ENCODE measurements at places on chromosomes 1 and 21. TPM values are rescaled to one million over a fixed set of nuclear protein-coding genes. Genes with fewer than 3 reads are reported as not detected.

DNA sequence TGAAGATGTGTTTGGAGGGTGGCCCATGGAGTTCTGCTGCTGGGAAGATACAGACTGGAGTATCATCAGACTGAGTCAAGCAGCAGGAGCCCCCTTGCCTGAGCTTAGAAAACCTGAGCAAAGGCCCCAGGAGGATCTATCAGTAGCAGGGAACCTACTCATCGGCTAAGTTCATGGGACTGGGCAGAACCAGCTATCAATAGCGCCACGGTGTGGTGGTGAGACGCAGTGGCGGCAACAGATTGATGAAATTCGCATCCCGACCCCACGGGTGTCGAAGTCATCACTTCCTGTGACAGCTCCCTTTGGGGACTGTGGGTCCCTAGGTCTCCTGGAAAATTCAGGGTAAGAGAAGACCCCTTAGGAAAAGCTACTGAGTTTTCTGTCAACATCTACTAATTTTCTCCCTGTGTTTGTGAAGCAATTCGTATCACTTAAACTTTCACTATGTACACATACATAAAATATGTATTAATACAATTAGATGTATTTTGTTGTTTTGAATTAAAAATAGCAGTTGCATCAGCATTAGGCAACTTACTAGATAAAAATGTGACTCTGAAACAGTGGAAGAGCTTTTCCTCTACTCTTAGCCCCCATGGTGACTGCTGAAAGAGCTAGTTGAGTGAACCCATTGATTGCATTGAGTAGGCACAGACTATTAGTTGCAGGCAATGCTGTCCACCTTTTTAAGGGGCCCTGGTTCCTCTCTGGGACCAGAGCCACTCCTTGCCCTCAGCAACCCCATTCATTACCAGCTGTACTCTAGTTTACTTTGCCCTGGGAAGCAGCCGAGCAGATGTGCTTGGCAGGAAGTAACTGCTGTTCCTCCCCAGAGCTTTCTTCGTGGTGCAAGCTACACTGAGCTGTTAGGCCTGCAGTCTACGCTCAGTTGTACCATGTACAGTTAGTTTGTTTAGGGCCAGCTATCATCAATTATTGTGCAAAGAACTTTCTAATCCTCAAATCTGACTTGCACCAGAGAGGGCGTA, 7.3 kb upstream of the CACNA1S start:
- no peaks in the 10 kb centered on the region for H3K36me3 ChIP-seq
- peak; percentile 26 for DNase-seq
- H3K27me3 ChIP-seq = no peaks in the 10 kb centered on the region
- no peak overlapping the region for H3K4me3 ChIP-seq

DNA sequence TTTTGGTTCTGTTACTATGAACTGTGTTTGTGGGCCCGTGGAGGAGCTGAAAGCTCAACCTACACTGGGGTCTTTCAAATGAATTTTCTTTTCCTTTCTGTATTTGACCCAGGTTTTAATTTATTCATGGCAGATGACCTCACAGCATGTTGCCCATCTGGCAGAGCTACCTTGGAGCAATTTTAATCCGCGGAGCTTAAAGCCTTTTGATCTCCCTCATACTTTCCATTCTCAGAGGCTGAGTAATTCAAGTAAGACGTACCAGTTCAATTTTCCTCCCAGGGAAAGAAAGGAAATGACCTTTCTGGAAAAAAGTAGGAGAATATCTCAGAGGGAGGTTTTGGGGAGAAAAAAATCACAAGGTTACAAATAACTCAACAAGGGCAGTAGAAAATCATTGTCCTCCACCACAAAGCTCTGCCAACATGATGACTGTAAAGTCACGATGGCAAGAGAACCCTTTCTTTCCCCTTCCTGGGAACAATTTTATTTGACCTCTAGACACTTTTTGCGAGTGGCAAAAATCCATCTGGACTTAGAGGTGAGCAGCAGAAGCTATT, 21.6 kb upstream of the PCP4 start:
- H3K27me3 ChIP-seq = no peaks in the 10 kb centered on the region
- no peak for DNase-seq
- H3K4me1 ChIP-seq = peaks cover 2% of the 10 kb centered on the region
- H3K27ac ChIP-seq = no peak overlapping the region

DNA sequence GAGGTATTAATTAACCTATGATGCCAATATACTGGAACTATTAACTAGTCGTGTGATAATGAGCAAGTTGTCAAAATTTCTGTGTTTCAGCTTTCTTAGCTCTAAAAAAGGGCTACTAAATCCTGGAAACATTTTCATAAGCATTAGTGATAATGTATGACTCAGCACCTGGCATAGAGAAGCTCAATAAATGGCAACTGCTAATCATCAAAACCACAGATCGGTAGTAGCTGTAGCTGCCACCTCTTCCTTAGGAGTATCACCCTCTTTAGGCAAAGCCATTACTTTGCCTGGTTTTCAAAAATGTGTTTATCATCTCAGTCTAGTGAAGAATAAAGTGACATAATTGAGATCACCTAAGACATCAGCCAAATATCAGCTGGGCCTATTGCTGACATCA, 75.5 kb downstream of the TPR start:
- H3K36me3 ChIP-seq = no peaks in the 10 kb centered on the region
- no peaks in the 10 kb centered on the region for H3K27me3 ChIP-seq
- DNase-seq = no peak
- no peak overlapping the region for H3K4me3 ChIP-seq
- H3K27ac ChIP-seq = no peak overlapping the region

DNA sequence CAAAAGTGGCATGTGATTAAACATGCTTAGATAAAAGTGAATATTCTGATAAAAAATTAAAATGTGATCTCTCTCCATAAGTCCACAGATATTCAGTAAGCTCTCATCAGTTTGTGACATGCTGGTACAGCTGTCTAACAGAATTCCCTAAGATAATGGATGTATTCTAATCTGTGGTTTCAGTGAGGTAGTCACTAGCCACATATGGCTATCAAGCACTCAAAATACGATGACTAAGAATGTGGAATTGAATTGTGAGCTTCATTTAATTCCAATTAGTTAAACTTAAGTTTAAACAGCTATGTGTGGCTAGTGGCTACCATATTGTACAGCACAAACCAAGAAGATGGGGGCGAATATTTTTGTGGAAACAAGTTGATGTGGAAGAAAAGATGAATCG, 4.1 kb upstream of the REG4 start:
- no peaks in the 10 kb centered on the region for H3K36me3 ChIP-seq
- no peak overlapping the region for H3K4me3 ChIP-seq
- no peaks in the 10 kb centered on the region for H3K27me3 ChIP-seq
- DNase-seq = no peak

DNA sequence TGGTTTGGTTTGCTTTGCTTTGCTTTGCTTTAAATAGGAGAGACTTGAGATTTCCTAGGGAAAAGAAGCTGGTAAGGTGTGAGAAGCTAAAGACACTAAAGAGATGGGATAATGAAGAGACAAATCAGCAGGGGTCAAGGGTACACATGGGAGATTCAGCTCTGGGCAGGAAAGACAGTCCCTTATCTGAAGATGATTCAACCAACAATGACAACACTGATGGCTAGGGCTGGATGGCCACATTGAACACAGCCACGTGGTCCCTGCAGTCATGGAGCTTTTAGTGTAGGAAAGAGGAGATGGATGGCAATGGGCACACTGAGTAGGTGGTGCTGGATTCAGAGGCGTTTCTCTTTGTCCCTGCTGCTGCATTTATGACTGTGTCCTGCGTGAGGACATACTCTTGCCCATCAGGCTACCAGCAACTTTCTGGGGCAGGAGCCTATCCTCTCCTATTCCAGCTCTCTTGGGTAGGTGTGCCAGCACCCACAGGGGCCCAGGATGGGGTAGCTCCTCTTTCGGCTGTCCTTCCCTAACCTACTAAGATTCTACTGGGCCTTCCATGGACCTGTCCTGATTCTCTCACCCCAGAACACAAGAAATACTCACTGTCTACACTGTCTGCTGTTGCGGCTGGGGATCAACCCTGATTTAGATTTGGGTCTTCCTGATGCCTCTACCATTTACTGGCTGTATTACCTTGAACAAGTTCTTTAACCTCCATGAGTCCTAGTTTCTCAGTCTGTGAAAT, 1.4 kb upstream of the SHISA4 start:
- DNase-seq = no peak
- no peaks in the 10 kb centered on the region for H3K36me3 ChIP-seq
- H3K4me1 ChIP-seq = peaks cover 46% of the 10 kb centered on the region
- H3K27ac ChIP-seq = peak overlapping the region; percentile 9

- no peaks in the 10 kb centered on the region for H3K36me3 ChIP-seq
- no peak overlapping the region for H3K4me3 ChIP-seq
- H3K4me1 ChIP-seq = no peaks in the 10 kb centered on the region
- DNase-seq = no peak
- no peak overlapping the region for H3K27ac ChIP-seq
- no peaks in the 10 kb centered on the region for H3K27me3 ChIP-seq
Measured at GRCh38 chr1:74420467-74420866, 91.9 kb downstream of the LRRC53 start.

DNA sequence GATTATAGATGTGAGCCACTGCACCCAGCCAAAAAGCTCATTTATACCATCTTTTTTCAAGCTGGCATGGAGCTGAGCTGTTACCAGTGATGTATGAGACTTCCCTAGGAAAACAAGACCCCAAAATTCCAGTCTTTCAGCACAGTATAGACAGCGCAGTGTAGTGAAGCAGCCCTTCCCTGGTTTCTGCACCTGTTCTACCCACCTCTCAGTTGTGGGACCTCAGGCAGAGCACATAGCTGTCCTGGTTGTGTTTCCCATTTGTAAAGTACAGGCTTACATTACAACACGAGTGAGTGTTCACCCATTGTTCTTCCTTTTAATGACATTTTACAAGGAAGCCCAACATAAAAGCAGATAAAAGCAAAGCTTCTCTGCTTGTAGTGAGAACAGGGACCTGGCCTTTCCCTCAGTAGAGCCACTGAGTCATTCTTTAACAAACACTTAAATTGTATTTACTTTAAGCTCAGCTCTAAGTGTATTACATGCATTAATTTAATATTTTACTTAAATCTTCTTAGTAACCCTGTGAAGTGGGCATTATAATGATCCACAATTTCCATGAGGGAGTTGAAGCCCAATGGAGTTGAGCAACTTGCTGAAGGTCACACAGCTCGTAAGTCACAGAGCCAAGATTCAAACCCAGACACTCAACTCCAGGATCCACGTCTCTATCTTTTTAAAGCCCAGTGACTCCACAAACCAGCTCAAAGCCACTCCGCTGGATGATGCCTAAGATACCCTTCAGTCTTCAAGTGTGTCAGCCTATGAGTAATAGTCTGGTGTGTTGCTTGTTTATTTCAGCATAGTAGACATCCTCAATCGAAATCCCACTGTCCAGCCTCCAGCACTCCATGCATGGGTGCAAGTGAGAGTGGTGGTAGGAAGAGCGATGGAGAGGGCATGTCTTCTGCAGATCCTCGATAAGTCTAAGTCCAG, 40.5 kb upstream of the CAPZB start:
- no peak for DNase-seq
- H3K27me3 ChIP-seq = no peaks in the 10 kb centered on the region
- H3K27ac ChIP-seq = no peak overlapping the region

- no peak overlapping the region for H3K27ac ChIP-seq
- H3K4me3 ChIP-seq = no peak overlapping the region
- no peaks in the 10 kb centered on the region for H3K36me3 ChIP-seq
- H3K27me3 ChIP-seq = no peaks in the 10 kb centered on the region
- DNase-seq = no peak
Measured at GRCh38 chr1:208139434-208140045, 104.6 kb downstream of the PLXNA2 start.

- no peak for DNase-seq
- no peaks in the 10 kb centered on the region for H3K27me3 ChIP-seq
- H3K36me3 ChIP-seq = no peaks in the 10 kb centered on the region
- H3K4me1 ChIP-seq = no peaks in the 10 kb centered on the region
- H3K4me3 ChIP-seq = no peak overlapping the region
Measured at GRCh38 chr1:114111731-114112641, 41.7 kb downstream of the SYT6 start.

GRCh38 chr21:38993561-38993960, 187.8 kb downstream of the ETS2 start:
- H3K4me1 ChIP-seq = peaks cover 32% of the 10 kb centered on the region
- no peaks in the 10 kb centered on the region for H3K27me3 ChIP-seq

- DNase-seq = no peak
- H3K27me3 ChIP-seq = no peaks in the 10 kb centered on the region
- no peak overlapping the region for H3K27ac ChIP-seq
- H3K4me3 ChIP-seq = no peak overlapping the region
- peaks cover 6% of the 10 kb centered on the region for H3K4me1 ChIP-seq
- no peaks in the 10 kb centered on the region for H3K36me3 ChIP-seq
Measured at GRCh38 chr1:204359131-204359473, 627 bp downstream of the PLEKHA6 start.

DNA sequence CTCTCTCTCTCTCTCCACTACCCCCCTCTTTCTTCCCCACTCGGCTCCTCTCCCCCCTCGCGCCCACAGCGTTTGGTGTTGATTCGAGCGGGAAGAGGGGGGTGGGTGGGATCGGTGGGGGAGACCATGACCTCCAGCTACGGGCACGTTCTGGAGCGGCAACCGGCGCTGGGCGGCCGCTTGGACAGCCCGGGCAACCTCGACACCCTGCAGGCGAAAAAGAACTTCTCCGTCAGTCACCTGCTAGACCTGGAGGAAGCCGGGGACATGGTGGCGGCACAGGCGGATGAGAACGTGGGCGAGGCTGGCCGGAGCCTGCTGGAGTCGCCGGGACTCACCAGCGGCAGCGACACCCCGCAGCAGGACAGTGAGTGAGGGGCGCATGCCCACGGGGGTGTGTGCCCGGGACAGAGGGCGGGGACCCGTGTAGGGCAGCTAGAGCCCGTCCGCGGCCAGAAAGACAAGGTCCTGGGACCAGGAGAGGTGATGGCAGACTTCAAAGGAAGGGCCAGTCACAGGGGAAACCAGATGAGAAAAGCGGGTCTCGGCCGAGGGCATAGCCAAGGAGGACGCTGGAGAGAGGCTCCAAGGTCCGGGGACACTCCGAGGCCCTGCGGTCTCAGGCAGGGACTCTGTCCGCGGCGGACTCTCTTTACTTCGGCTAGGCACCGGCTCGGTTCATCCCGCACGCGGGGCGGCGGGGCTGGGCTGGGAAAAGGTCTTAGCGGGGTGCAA, at the start of gene PRRX1:
TSS of gene PRRX1 (plus strand) at position 39 of the 735 bp plus-strand sequence. CDS start at position 127, 88 bp downstream.
- peak within 1 kb of the TSS; percentile 50 for H3K4me3 ChIP-seq
- no peaks in the 10 kb centered on the region for H3K36me3 ChIP-seq
- peak; percentile 48 for DNase-seq
- peak within 1 kb of the TSS; percentile 72 for H3K27ac ChIP-seq

CFHR4 gene
- not detected for total RNA-seq

UBL4B gene
- not detected for total RNA-seq

THEM5 gene
- not detected for total RNA-seq

GRIK1 gene
- not detected for total RNA-seq

FAM3B gene
- total RNA-seq = 4.2 TPM

Data from thyroid gland (tissue), 4 donors.